ENCODE measurements at places on chromosomes 5 and 9.

DNA sequence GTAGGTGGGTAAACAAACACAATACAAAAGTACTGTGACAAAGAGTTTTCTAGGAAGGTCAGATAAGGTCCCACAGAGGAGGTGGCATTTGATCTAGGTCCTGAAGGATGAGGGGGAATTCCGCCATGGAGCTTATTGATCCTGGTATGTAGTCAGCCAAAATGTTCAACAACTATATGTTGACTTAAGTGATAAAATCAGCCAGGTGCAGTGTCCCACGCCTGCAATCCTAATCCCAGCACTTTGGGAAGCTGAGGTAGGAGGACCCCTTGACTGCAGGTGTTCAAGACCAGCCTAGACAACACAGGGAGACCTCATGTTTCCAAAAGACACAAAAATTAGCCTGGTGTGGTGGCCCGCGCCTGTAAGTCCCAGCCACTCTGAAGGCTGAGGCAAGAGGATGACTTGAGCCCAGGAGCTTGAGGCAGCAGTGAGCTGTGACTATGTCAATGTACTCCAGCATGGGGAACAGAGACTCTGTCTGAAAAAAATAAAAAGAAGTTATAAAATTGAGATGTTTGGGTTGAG, 46.4 kb upstream of the PLIN2 start:
- DNase-seq = no peak

GRCh38 chr9:120107138-120107537, 472.8 kb downstream of the CDK5RAP2 start:
- no peak for DNase-seq

- no peak for DNase-seq
Measured at GRCh38 chr5:10831419-10831818, 70.4 kb upstream of the DAP start.

GRCh38 chr5:137344723-137345322, 154.3 kb downstream of the SPOCK1 start:
- DNase-seq = no peak

Data from activated T-cell treated with anti-CD3 and anti-CD28 coated beads for 24 hours (primary cell).